ENCODE measurements at places on chromosomes 5 and 9.

GRCh38 chr5:1219768-1220100 is 5.4 kb upstream of the SLC6A18 start:
- DNase-seq, result no peak

DNA sequence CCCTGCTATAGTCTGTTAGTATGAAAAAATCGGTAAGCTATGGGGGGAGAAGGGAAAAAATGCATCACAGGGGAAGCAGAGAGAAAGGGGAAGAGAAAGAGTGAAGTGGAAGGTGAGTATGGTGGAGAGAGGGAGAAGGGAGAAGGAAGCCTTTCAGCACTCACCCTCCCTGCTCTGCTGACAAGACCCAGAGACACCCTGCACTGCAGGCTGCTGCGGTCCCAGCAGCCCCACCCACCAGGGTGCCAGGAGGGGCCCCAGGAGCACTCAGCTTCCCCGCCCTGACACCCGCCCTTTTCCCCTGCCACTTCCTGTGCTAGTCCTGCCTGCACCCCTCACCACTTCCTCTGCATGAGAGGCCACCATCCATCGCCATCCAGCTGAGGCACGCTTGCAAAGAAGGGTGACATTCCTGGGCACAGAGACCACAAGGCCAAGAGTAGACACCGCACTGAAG is 12.7 kb downstream of the STK10 start:
- peak; percentile 35 for DNase-seq

DNA sequence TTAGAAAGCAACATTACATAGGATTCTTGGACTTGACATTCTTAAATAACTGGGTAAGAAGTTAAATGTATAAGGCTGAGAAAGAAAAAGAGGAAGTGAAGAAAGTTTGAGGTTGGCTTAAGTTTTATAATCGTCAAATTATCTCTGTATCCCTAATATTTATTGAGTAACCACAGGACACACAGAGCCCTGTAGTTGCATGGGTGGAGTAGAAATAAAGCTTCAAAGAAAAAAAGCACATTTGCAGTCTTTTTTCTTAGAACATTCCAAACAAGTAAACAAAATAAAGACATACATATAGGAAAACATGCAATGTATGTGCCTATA is 137.0 kb downstream of the CCDC192 start:
- no peak for DNase-seq

DNA sequence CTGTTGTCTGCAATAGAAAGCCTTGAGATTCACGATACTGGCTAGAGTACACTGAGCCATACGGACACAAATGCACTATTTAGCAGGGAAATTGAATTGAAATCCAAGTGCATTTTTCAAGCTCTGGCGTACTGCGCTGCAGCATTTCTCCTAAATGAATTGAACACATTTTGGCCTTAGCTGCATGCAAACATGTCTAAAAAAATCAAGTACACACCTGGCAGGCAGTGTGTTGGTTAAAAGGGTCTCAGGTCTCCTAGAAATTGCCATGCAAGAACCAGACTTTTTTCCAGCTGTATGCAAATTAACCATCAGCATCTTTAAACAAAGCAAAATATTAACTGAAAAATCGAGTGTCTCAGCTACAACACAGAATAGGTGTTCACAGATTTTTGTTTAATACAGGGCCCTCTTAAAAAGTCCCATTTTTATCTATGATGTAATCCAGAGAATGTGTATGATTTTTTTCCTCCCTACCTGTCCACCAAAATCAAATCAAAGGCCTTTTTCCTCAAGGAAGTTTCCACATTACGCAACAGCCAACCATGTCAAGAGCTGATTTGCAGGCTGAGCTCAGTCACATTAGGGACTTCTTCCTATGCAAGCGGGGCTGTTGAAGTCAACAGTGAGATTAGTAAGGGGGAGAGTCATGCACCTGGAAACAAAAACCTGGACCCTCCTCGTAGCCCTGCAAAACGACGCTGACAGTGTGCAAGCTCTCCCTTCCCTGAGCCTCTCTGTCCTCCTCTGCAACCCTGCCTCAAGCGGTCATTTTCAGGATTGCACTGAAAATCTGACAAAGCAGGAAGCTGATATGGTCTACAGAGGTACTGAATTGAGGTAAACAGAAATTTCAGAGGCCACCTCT is 14.1 kb upstream of the SFXN1 start:
- DNase-seq, result no peak

DNA sequence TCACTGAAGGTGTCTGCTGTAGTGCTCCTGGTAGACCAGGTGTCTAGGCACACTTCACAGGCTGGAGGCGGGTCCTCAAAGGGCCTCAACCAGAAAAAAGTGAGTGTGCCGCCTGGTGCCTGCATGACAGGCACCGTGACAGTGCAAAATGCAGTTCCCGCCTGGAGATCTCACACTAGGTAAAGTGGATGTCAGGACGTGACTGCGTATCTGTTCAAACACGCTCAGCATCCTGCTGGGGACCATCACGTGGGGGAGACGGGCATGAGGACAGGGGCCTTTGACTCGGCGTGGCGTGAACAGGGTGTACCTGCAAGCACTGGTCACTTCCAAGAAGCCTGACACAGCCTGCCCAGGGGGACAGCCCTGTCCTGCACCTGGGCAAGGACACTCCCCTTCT is 32.3 kb upstream of the NTNG2 start:
- DNase-seq, result no peak

DNA sequence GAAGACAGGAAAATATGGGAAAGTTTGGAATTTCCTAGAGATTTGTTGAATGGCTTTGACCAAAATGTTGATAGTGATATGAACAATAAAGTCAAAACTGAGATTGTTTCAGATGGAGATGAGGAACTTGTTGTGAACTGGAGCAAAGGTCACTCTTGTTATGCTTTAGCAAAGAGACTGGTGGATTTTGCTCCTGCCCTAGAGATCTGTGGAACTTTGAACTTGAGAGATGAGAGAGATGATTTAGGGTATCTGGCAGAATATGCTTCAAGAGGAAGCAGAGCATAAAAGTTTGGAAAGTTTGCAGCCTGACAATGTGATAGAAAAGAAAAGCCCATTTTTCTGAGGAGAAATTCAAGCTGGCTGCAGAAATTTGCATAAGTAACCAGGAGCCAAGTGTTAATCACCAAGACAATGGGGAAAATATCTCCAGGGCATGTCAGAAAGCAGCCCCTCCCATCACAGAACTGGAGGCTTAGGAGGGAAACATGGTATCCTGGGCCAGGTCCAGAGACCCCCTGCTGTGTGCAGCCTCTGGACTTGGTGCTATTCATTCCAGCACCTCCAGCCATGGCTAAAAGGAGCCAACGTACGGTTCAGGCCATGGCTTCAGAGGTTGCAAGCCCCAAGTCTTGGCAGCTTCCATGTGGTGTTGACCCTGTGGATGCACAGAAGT is 114.3 kb upstream of the STARD4 start:
- no peak for DNase-seq

DNA sequence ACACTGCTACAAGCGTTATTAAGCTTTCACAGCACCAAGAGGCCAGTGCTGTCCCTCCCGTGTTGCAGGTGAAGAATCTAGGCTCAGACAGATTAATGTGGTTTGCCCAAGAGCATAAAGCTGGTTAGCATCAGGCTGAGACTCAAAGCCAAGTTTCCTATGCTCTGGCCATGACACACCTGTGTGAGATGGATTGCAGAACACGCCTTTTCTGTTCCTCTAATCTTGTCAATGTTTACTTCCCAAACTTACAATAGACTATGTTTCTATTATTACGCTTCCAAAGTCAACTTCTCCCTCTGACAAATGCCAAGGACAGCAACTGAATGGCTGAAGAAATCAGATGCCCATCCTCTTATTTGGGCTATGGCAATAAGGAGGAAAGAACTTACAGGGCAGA is 138.4 kb upstream of the SLIT3 start:
- DNase-seq, result no peak

DNA sequence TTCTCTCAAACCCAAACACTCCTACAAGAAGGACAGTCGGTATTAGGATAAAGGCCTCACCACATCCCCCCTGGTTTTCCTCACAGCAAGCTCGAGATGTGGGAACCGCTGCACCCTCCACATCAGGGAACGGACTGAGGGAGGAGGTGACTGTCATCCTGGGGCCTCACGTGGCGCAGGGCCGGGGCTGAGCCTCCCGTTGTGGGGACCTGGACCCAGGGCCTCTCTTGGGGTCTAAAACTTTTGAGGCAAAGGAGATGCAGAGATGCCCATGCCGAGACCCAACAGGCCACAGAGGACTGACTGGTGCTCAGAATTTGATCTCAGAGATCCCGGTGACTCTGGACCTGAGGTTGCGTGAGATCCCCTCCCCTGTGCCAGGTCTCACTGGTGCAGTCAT is 72.7 kb downstream of the MRPL36 start:
- DNase-seq, result no peak

- DNase-seq, result no peak
Measured at GRCh38 chr5:172102218-172102870, 85.7 kb downstream of the STK10 start.

GRCh38 chr9:137021979-137022661 is 5.9 kb downstream of the ABCA2 start:
- DNase-seq, result no peak

DNA sequence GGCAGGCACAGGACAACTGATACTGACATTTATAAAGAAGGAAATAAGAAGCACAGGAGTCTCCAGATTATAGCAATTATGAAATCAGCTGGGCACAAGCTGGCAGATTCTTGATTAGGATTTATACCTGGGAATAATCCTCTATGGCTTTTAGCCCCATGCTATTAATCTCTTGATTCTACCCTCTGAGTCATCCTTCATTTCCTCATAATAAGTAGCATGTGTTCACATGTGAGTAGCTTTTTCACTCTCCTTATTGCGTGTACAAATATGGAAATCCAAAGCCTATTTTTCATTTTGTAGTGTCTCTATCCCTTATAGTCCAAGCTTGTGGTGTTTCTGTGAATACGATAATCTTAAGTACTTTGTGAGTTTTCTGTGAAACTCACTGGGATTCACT is 185.0 kb upstream of the PRLR start:
- no peak for DNase-seq

- DNase-seq, result no peak
Measured at GRCh38 chr5:56233230-56233629, at the start of gene ANKRD55. TSS of gene ANKRD55 (minus strand) at chr5:56233330. CDS start at chr5:56232913, 417 bp downstream.

DNA sequence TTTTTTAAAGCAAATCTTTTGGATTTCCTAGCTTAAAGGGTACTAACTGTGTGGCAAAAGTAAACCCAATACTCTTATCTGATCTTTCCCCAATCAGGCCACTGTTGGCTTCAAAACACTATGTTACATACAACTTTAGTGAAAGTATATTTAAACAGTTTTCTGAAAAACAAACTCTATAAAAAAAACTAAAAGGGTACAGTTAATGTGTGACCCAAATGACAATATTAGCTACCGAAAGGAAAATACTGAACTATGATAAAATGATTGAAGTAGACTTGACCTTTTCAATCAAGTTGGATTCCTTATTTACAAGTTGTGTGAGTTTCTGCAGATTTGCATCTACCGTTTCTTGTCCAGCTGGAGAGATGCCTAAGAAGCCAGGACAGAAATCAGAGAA is 5.8 kb downstream of the MTX3 start:
- no peak for DNase-seq

- DNase-seq, result no peak
Measured at GRCh38 chr5:169789417-169789940, 152.4 kb downstream of the DOCK2 start.

GRCh38 chr5:151670083-151670686 is 16.5 kb downstream of the SPARC start:
- DNase-seq, result no peak

DNA sequence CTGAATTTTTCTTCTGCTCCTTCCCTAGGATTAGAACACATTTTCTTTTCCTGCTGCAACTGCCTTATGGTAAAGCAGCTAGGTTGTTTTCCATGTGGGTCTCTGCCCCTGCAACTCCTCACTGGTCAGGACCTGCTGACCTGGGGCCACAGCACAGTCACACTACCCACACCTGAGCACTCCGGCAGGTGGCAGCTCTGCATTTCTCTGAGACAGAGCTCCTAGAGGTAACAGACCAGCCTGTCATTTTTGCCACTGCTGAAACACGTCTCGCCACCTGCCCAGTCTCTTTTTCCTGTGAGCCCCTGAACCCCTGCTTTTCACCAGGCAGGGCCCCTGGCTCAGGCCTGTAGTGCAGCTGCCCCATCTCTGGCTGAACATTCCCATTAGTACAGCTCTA is 609.6 kb downstream of the HINT1 start:
- no peak for DNase-seq

DNA sequence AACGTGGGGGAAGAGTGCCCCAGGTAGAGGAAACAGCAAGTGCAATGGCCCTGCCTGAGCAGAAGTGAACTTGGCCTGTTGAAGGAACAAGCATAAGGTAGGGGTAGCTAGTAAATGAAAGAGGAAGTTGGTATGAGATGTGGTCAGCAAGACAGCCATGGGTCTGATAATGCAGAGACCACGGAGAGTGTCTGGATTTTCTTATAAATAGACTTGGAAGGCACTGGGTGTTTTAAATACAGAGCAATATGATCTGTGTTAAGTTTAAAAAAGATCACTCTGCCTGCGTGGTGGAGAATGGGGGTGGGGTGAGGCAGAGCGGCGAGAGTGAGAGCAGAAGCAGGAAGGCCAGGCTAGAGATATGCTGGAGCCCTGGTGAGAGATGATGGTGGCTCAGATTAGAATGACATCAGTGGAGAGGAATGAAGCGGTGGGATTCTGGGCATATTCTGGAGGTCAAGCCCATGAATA is 4.2 kb downstream of the ADAM19 start:
- no peak for DNase-seq

GRCh38 chr9:99038484-99038820 is 66.5 kb upstream of the TGFBR1 start:
- DNase-seq, result no peak

GRCh38 chr5:111364992-111365391 is 140.8 kb downstream of the CAMK4 start:
- no peak for DNase-seq

DNA sequence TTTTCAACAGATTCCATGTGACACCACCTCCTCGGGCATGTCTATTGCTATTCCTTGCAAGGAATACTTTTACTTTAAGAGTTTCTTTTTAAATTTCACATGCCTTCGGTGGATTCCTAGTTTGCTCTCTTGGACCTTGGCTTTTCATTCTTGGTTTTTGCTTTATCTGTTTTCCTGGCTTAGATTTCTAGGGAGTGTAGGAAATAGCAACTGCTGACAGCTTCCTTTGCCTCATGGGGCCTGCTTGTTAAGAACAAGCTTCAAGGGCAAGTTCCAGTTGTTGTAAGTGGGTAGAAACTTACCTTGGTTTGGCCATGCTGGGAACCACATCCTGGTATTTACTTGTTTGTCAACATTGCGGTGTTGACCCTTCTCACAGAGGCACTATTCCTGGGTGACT is 348.5 kb downstream of the DMAC1 start:
- DNase-seq, result no peak

Measured in esophagus squamous epithelium (tissue), 5 donors.